Dermis microvascular lymphatic vessel endothelial cell (primary cell): ENCODE measurements at places on chromosomes 3 and 15. TPM values are rescaled to one million over a fixed set of nuclear protein-coding genes. Genes with fewer than 3 reads are reported as not detected.

IL1RAP gene
- total RNA-seq = 1.9 and 2.1 TPM in 2 replicates

GRCh38 chr3:12193485-12194165 lies 34.9 kb upstream of the TIMP4 start:
- DNase-seq = no peak

CLRN1 gene
- not detected in 2 replicates for total RNA-seq

FBXW12 gene
- total RNA-seq = not detected in 2 replicates

DNA sequence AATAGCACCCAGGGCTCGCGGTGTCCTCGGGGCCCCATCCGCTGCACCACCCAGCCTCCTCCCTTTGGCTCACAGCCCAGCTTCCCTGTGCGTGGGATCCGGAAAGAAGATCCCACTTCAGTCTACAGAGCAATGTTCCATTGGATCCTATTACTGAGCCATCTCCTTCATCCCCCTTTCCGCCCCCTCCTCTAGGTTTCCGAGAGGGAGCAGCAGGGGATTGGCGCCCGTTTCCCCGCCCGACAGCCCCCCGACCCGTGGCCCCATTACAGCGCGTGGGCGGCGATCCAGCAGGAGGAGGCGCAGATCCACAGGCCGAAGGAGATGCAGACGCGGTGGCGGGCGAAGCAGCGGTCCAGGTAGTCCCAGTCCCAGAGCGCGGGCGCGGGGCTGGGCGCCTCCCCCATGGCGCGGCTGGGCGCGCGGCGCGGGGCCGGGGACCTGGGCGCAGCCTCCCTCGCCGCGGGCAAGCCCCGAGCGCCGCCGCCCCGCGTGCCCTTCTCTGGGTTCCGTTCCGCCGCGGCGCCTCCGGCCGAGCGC lies 340 bp downstream of the TMEM44 start:
- peak; percentile 49 for DNase-seq

- no peak for DNase-seq
Measured at GRCh38 chr3:13332158-13332557, 88.0 kb downstream of the NUP210 start.

- DNase-seq = no peak
Measured at GRCh38 chr15:91491101-91491950, 362.2 kb upstream of the SLCO3A1 start.

LRRC3B gene
- not detected in 2 replicates for total RNA-seq

ALDH1A2 gene
- 33.5 and 57.0 TPM in 2 replicates for total RNA-seq

CLDN18 gene
- not detected in 2 replicates for total RNA-seq

RNF7 gene
- total RNA-seq = 28.4 and 30.6 TPM in 2 replicates

TBC1D21 gene
- not detected in 2 replicates for total RNA-seq

DNA sequence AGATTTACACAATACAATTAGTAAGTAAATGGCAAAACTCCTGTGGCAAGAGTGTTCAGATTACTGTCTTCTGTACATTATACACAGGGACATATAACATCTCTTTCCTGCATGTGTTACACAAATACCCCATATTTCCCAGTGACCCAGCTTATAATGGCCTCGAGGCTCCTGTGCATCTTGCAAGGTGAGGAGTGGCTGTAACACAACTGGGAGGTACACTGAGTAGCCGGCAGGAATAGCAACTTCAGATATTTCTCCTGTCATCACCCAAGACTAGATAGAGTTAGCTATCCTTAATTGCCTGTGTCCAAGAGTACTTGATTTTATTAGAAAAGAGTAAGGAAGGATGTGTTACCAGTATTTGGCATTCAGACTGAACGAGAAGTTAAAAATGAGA lies 5.6 kb downstream of the GMPS start:
- DNase-seq = no peak

CFAP100 gene
- not detected in 2 replicates for total RNA-seq

DNA sequence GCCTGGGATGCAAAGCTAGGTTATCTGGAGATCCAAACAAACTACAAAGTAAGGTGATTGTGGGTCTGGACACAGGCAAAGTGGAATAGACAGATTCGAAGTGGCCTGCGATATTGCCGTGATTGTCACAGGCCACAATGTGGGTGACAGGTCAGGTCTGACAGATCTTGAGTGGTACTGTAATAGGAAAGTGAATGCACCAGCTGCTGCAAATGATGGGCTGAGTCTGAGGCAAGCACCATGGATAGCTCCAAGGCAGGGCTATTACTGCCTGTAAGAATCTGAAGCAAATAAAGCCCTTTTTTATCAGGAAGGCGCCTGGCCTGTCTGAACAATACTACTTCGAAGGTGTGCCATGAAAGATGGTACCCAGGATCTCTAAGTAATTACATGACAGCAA lies 10.0 kb downstream of the ARMC8 start:
- peak; percentile 47 for DNase-seq

C3orf49 gene
- total RNA-seq = not detected in 2 replicates

THPO gene
- total RNA-seq = under 0.01 TPM in 2 replicates

GRCh38 chr3:172601066-172601832 lies 78.0 kb upstream of the TNFSF10 start:
- no peak for DNase-seq

DNA sequence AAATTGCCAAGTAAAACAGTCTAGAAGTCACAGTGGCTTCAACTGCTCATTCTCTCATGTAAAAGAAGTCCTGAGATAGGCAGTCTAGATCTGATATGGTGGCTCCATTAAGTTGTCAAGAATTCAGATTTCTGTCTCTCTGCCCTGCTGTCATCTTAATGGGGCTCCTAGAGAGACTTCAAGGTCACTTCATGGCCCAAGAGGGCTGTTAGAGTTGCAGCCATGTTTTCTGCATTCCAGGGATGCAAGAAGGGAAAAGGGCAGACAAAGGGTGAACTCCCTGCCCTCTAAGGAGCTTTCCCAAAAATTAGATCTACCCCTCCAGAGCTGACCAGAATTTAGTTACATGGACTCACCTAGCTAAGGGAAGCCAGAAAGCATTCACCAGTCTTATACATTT lies 23.1 kb downstream of the ABHD2 start:
- DNase-seq = no peak

DNA sequence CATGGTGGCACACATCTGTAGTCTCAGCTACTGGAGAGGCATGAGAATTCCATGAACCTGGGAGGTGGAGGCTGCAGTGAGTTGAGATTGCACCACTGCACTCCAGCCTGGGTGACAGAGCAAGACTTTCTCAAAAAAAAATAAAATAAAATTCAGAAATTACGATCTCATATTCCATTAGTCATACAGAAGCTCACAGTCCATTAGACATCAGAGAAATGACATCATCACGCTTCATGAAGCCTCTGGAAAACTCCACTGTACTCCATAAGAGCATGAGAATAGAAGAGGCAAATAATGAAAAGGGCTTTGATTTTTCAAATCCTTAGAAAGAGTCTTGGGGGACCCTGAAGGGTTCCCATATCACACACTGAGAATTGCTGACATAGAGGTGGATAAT lies 145.0 kb upstream of the MITF start:
- no peak for DNase-seq

- DNase-seq = no peak
Measured at GRCh38 chr15:76901965-76902364, 3.2 kb downstream of the SCAPER start.

DNA sequence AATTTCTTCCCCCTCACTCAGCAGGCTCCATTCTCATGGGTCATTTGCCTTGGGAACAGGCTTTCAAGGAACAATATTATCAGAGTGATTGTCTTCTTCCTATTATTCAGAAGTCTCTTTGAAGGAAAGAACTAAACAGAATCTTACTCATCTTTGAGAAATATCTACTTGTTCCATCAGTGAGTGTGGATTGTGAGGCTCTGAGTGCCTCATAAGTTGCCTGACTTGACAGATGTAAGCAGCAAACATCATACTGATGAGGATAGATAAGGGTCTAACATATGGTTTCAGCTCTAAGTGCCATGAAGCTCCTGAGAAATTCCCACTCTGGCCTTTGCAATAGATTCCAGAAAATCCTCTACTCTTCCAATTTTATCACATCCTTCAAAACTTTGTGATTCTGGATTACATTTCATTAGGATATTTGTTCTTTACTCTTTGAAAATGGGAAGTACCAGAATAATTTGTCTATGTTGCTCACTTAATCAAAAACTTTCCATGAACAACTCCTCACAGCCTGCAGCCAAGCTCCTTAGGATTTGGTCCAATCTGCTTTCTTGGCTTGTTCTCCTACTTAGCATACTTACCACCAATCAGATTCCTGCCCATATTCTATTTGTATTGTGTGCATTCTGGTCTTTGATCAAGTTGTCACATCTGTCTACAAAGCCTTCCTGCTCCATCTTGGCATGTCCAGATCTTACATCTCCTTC lies 120.1 kb downstream of the RPL22L1 start:
- no peak for DNase-seq

CSTA gene
- not detected in 2 replicates for total RNA-seq

SYNPR gene
- total RNA-seq = not detected in 2 replicates

SMAD6 gene
- 7.1 and 7.5 TPM in 2 replicates for total RNA-seq

EPHA6 gene
- total RNA-seq = under 0.01 TPM in 2 replicates

GRCh38 chr3:150330174-150330573 lies 77.9 kb upstream of the TSC22D2 start:
- DNase-seq = no peak

GRCh38 chr3:147915057-147915456 lies 505.9 kb downstream of the ZIC1 start:
- DNase-seq = no peak

- peak; percentile 30 for DNase-seq
Measured at GRCh38 chr3:7285505-7285904, 424.6 kb downstream of the GRM7 start.

CP gene
- under 0.01 TPM in 1 of 2 replicates, not detected in the other for total RNA-seq

GRCh38 chr15:59540654-59541053 lies 70.9 kb upstream of the GCNT3 start:
- DNase-seq = no peak

TUSC7 gene
- total RNA-seq = not detected in 2 replicates

DNA sequence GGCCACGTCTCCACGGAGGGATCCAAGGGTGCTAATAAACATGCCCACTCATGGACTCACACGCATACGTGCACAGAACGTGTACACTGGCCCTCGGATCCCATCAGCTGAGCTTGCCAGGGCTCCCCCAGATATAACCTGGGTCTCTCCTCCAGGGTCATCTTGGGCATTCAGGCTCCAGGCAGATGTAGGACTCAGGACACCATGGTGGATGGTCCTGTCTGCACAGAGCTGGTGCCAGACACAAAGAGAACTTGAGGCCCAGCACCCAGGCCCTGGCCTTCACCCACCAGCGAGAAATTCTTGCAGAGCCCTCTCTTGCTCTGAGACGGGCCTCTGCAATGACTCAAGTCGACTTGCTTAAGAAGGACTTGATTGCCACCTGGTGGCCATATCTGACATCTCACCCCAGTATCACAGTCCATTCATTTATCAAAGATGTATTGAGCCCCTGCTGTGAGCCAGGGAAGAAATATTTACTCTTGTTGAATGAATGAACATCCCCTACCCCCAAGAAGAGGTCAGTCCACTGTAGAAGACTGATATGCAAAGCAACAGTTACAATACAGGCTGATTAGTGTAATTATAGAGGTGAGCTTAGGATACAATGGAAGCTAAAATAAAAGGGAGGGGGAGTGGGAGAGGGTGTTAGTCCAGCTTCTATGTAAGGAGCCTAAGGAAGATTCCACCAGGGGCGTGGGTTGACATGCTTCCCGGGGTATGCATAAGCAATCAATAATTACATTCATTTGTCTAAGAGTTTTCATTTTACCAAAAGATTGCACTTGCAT lies 34.2 kb upstream of the VPS8 start:
- peak; percentile 90 for DNase-seq

CCDC39 gene
- total RNA-seq = under 0.01 TPM in 2 replicates

GRCh38 chr3:99901200-99901926 lies 83.7 kb downstream of the CMSS1 start:
- peak; percentile 75 for DNase-seq

GRCh38 chr3:31562525-31562924 lies 29.8 kb downstream of the STT3B start:
- no peak for DNase-seq

DNA sequence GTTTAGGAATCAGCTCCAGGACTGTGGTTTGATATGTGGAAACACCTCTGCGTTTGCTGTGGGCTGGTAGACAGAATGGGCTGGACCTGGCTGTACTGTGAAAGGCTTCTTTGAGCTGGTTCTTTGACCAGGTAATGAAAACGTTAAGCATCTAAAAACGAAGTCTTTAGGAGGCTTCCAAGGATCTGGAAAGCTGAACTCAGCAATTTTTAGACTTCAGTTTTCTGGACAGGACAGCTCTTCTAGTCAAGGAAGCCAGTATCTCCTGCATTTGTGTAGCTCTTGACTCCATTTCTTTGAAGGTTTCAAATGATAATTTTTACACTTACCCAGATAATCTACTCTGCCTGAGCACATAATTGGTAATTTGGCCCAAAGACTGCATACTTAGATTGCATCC lies 25.5 kb downstream of the MAP2K1 start:
- DNase-seq = no peak

CPNE9 gene
- not detected in 2 replicates for total RNA-seq

NTRK3 gene
- total RNA-seq = not detected in 2 replicates

AGTR1 gene
- not detected in 2 replicates for total RNA-seq

- DNase-seq = no peak
Measured at GRCh38 chr3:185920184-185920583, 17.6 kb downstream of the TRA2B start.

DNA sequence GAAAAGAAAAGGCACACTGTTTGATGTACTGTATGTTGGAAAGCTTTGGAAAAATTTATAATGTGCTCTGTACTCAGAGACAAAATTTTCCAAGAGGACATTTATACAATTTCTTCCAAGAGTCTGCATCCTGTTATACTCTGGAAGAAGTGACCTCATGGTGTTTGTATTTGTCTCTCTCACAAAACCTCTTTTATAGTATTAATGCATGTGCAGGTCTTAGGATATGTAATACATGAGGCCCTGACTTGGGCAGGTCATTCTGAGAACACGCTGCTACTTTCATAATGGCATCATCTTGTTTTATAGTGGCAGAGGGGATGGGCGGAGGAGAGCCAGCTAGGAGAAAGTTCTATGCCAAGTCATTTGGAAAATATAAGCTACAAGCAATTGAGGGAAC lies 72.0 kb upstream of the P3H2 start:
- peak; percentile 20 for DNase-seq

DNA sequence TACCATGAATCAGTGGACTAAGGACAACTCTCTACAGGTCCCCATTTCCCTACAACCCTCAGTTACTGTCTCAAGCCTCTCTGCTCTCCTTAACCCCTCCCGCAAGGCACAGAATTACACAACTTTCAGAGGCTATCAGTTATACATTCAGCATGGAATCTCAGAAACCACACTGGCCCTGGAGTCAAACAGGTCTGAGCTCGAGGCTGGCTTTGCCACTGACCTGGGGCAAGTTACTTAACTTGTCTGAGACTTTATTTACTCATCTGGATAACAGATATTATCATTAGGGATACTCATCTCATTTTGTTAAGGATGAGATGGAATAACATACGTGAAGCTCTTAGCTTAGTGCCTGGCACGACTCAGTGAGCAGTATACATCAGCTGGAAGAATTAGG lies 95.2 kb downstream of the WDR76 start:
- no peak for DNase-seq

TCAIM gene
- 17.2 and 19.1 TPM in 2 replicates for total RNA-seq

DNA sequence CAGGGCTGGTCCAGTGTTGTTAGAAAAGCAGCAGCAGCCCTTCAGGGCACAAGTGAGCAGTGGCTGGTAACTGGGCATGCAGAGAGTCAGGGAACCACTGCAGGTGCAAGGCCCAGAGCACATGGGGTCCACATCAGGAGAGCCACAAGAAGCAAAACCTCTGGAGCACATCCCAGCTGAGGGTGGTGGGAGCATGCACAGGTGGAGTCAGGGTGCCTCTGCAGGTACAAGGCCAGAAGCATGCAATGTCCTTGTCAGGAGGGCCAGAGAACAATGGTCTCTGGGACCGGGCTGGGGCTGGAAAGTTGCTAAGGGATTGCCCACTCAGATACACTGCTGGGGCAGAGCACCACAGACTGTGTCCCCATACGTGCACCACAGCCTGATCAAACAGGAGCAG lies 226.1 kb upstream of the UBE2E2 start:
- DNase-seq = no peak

GRCh38 chr15:97126553-97127233 lies 796.2 kb downstream of the NR2F2 start:
- no peak for DNase-seq

SAMMSON gene
- not detected in 2 replicates for total RNA-seq

FAM227B gene
- 3.0 and 3.1 TPM in 2 replicates for total RNA-seq
